AML-193 (cell line): ENCODE measurements at places on chromosomes 6 and 20.

DNA sequence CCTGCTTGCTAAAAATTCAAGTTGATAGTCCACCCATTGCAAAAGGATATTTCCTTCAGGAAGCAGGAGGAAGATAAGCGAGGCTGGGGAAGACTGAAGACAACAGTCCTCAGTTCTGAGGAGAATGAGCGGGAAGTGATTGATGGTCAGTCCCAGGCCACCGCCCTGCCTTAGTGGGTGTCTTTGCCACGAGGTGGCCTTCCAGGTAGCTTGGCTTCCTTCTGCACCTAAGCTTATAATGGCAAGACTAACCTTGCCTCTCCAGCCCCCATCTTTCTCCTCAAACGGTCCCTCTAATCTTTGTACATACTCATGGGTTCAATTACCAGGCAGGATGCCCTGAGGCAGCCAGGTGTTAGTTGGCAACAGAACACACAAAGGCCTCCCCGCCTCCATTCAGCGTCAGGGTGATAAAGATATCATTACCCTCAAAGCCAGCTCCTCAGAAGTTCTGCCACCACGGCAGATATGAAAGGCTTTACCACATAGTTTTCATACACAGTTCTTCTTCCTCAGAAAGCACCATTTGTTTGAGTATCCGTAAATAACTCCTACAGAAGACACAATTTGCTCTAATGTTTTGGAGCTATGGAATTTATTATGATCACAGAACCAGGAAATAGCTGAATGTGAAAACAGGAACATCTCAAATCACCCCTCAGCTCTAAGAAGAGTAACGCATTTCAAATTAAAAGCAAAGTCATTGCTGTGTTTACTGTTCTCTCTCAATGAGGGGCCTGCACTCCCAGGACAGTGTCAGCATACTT lies 249.4 kb downstream of the ATXN1 start:
- DNase-seq = no peak

- peak; percentile 47 for DNase-seq
Measured at GRCh38 chr6:94751641-94752329, 825.5 kb upstream of the MANEA start.

GRCh38 chr20:23242556-23243180 lies 107.9 kb upstream of the NXT1 start:
- no peak for DNase-seq

DNA sequence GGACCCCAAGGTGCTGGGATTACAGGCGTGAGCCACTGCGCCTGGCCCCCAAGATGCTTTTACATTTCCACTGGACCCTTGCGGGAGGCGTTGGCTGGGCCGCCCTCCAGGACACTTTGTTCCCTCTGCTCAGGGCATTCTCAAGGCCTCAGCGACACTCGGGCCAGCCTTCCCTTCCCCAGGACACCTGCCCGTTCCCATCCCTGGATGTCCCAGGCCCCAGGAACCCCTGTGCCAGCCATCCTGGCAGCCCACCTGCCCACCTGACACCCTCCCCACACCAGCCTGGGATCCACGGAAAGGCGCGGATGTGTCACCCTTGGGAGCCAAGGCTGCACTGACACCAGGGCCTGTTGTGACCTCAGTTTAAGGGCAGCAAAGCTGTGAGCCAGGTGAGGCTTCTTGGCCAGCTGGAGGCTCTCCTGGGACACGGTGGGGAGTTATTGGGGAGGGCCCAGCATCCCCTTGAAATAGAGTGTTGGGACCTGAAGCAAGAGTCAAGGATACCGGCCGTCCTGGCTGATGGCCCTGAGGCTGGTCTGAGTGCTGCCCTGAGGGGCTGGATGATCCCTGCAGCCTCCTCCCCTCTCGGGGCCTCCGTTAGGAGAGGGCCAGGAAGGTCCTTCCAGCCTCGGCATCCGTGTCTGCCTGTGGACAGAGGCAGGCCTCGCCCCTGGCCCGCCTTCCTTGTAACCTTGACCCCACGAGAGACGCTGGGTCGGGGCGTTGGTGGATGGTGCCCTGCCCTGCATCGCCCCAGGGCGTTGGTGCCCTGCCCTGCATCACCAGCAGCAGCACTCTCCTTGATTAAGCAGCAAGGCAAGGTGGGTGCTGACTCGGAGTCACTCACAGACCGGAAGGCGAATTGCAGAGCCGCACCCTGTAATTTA lies 84.2 kb upstream of the BHLHE23 start:
- DNase-seq = no peak

GRCh38 chr6:146915671-146916127 lies 288.5 kb upstream of the STXBP5 start:
- peak; percentile 57 for DNase-seq

GRCh38 chr20:19911810-19912382 lies 105.3 kb upstream of the NAA20 start:
- DNase-seq = no peak

- DNase-seq = no peak
Measured at GRCh38 chr6:11699576-11699975, 79.0 kb downstream of the ADTRP start.

DNA sequence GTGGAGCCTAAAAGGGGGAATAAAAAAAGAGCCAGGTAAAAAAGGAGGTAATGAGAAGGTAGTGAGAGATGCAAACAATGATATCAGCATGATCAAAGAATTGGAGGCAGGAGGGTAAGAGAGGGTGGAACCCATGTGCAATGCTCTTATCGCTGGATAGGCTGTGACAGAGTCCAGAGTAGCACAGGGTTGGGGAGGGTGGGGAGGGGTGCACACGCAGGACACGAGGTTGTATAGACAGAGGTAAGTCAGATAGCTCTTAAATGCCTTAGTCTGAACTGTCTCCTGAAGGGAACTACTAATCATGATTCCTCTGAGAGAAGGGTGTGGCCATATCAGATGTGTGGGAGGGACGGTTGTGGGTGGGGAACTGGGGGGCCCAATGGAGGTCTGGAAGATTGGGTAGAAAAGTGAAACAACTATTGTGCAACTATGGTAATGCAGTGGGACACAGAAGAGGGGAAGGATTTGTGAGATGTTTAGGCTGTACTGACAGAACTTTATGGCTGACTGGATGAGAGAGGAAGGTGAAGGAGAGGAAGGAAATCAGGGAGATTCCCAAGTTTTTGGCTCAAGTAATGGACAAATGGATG lies 354.8 kb downstream of the BTBD9 start:
- DNase-seq = no peak

DNA sequence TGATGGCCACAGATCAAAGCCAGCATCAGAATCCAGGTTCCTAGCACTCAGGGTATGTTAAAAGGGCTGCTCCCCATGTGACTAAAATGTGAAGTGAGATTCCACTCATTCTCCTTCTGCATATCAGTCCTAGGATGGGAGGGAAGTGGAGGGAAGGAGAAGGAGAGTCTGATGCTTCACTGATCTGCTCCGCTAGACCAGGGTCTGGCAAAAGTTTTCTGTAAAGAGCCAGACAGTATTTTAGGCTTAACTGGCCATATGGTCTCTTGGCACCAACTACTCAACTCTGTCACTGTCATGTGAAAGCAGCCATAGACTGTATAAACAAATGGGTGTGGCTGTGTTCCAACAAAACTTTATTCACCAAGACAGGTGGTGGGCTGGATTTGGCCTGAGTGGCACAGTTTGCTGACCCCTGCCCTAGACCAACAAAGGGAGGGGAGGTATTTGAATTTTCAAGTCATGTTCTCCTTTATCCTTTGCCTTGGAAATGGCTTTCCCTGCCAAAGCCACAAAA lies 22.6 kb downstream of the GHRH start:
- DNase-seq = no peak

DNA sequence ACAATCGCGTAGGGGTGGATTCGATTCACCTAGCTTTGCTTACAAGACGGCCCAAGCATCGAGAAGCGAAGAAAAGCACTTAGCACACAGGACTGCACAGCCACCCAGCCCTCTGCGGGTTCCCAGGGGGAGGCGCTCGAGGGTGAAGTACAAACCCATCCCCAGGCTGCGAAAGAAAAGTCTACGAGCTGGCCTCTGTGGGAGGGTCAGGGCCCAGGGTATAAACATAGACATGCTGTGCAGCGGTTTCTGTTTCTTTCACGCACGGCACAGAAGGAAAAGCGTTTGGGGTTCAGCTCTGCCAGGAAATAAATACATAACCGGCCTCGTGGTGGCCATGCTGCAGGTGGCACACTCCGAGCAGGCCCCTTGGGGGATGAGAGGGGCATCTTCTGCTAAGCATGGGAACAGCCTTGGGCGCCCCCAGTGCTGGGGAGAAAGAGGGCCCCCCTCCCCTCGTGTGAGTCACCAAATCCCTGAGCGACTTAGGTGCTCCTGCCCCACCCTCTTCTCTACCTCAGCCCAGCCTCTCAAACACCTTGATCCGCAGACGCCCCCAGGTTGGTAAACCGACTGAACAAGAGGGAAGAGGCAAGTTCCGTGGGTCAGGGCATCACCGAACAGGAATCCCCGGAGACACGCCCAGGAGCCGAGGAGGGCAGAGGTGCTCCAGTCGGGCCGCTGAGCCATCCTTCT lies 91.6 kb upstream of the RIPOR2 start:
- peak; percentile 81 for DNase-seq

DNA sequence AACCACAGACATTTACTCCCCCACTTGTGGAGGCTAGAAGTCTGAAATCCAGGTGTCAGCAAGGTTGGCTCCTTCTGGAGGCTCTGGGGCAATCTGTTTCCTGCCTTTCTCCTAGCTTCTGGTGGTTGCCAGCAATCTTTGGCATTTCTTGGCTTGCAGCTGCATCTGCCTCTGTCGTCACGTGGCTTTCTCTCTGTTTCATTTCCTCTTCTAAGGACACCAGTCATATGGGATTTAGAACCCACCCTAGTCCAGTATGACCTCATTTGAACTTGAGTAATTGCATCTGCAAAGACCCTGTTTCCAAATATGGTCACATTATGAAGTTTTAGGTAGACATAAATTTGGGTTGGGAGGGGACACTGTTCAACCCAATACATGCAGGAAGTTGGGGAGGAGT lies 56.2 kb upstream of the EPB41L1 start:
- DNase-seq = no peak

DNA sequence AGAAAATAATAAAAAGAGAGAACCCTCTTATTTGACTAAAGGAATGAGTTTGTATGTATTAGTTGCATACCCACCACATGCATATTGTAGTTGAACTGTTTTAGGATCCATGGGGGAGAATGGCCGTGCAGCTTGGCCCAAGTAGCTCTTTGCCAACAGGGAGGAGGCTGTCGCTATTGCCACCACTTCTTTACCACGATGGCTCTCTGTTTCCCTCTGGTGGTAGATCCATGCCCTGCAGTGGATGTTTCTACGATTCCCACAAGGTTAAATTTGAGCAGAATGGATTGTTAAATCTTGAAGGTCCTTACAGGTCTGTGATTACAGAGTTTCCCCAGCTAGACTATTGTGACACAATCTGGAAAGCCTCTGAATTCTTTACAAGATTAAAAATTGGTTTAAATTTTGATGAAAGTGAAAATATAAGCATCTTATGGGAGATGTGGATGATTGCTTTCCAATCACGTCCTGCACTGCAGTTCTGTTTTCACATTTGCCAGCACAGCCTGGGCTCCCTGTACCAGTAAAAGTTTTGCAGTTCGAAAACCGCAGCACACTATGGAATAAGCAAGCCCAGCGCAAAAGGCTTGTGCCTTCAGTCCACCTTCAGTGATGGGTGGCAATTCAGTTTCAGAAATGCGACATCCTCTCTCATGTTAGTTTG lies 34.4 kb upstream of the FNDC1 start:
- DNase-seq = peak; percentile 85

- peak; percentile 83 for DNase-seq
Measured at GRCh38 chr6:5132731-5133130, 47.6 kb downstream of the PPP1R3G start.

- no peak for DNase-seq
Measured at GRCh38 chr6:87555506-87555905, 34.3 kb downstream of the RARS2 start.

- no peak for DNase-seq
Measured at GRCh38 chr6:169619650-169620049, 82.2 kb downstream of the WDR27 start.

GRCh38 chr6:115766745-115767462 lies 293.8 kb downstream of the FRK start:
- no peak for DNase-seq

GRCh38 chr20:58102744-58103516 lies 125.5 kb downstream of the ANKRD60 start:
- DNase-seq = no peak

GRCh38 chr6:154457046-154457713 lies 53.3 kb downstream of the CNKSR3 start:
- DNase-seq = no peak

DNA sequence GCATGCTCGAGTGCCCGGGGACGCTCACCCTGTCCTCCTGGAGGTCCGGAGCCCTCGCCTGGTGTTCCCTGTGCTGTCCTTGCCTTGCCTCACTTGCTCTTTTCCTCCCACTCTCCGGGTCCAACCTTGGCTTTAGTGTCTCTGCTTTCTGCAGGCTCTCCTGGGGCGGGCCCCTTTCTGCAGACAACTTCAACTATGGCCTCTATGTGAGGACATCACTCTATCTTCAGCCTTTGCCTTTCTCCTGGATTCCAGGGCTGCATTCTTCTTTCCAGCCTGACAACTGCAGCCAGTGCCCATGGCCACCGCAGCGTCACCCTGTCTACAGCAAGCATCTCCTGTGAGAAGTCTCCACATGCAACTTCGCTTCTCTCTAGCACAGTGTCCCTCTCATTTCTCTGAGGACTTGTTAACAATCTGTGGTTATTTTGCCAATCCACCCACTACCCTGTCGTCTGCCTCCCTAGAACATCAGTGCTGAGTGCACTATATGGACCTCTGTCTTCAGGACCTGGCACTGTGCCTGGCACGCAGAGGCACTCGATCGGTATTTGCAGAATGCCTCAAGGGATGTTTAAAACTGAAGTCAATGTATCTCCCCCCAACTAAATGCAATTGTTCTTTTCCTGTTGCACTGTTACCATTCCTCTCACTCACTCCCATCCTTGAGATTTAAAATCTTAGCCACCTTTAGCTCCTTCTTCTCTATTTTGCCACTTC lies 35.9 kb downstream of the FOXC1 start:
- no peak for DNase-seq

DNA sequence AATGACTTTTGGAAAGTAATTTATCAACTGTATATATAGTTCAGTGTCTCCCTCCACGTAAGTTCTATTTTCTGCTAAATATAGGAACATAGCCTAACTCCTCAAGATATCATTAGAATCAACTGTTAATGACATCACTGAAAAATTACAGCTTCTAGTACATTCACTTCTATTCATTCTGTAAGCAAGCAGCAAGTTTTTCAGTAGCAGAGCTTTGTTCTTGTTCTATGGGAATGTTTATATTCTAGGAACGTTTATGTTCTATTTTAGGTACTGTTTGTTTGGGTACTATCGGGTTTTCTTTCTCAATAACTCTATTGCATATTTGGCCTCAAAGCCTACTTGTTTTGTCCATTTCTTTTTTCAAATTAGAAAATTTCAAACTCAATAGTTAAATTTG lies 525.6 kb downstream of the EPHA7 start:
- DNase-seq = no peak

- DNase-seq = no peak
Measured at GRCh38 chr6:91117550-91117949, 530.7 kb upstream of the MAP3K7 start.
